Effector memory CD8-positive, alpha-beta T cell (primary cell): ENCODE measurements at places on chromosomes 12 and 14.

DNA sequence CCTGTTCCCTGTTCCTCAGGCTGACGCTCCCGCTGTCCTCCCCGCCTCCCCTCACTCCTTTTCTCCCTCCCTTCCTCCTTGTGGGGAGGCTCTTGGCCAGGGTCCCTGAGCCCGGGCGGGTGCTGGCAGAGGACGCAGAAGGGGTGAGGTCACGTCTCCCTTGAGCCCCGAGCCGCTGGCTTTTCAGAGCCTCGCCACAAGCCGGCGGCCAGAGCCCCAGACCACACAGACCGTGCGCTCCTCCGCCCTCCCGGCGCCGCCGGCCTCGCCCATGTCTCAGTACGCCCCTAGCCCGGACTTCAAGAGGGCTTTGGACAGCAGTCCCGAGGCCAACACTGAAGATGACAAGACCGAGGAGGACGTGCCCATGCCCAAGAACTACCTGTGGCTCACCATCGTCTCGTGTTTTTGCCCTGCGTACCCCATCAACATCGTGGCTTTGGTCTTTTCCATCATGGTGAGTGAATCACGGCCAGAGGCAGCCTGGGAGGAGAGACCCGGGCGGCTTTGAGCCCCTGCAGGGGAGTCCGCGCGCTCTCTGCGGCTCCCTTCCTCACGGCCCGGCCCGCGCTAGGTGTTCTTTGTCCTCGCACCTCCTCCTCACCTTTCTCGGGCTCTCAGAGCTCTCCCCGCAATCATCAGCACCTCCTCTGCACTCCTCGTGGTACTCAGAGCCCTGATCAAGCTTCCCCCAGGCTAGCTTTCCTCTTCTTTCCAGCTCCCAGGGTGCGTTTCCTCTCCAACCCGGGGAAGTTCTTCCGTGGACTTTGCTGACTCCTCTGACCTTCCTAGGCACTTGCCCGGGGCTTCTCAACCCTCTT, at the start of gene TMEM233:
Gene TMEM233 (plus strand): TSS at position 197 of the 821 bp plus-strand sequence. CDS start 75 bp downstream, at position 272.
- no peak for DNase-seq

DNA sequence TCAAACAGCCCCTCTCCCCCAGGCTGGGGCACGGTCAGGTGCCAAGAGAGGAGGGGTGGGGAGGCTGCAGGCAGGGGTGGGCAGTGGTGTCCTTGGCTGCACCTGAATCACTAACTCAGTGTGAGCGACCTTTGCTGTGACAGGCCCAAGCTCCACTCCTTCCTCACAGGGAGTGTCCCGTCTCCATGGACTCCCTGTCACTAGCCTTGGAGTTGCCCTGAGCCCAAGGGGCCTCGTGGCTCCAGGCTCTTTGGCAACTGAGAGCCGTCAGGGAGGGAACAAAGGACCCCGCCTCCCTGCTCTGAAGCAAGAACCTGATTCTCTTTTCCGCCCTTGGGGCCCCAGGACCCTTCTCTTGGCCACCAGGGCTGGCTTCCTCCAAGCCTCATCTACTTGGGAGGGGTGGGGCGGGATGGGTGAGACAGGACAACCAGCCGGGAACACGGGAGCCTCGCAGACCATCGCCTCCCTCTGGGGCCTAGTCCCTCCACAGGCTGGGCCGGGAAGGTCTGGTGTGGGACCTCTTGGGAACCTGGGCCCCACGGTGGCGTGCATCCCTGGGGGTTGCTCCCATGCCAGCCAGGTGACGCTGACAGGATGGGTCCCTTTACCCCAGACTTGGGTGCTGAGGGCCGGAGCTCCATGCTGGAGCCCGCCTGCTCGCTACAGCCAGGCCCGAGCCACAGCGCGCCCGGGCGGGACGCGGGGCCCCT, 935 bp upstream of the ADSS1 start:
- no peak for DNase-seq

DNA sequence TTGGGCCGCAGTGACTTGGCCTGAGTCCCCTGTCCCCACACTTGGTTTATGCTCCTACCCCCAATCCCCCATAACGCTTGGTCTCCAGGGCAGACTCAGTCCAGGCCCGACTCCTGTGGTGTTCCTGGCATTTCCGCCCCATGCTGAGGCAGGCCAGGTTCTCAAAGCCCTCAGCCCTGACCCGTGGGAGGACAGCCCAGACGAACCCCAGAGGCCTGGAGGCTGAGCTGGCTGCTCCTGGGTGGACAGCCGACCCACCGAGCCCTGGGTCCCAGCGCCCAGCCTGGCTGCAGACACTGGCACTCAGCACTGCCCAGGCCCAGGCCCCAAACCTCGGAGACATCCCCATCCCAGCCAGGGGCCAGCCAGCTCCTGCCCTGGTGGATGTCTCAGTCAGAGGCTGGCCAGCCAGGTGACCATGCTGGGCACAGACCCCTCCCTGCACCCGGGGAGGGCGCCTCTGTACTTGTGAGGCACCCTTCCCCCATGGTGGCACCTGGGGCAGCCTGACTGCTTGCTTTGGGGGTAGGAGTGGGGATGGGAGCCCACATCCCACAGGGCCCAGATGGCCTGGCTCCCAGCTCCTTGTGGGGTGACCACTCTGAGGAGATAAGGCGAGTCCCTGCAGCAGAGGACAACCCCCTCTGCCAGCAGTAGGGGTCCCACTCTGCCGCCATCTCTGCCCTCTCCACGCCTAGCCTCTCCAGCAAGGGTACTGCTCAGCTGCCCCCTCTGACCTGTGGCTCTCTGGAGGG, 1.4 kb downstream of the PLD4 start:
- DNase-seq, result no peak

DNA sequence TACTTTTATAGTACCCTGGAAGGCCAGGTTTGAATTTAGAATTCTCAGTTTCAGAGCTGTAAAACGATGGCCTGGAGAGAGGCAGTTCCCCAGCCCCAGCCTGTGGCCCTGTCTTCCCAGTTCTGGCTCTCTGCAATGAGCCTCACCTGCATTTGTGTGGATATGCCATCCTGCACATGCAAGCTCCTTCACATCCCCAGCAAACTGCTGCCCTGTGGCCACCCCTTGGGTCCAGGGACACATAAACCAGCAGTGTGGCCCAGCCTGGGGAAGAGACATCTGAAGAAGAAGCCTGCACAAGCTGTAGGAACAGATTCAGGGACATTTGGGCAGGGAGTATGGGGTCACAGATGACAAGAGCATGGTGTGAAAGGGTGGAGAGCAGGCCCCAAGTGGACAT, 174.3 kb upstream of the CRY1 start:
- no peak for DNase-seq

DNA sequence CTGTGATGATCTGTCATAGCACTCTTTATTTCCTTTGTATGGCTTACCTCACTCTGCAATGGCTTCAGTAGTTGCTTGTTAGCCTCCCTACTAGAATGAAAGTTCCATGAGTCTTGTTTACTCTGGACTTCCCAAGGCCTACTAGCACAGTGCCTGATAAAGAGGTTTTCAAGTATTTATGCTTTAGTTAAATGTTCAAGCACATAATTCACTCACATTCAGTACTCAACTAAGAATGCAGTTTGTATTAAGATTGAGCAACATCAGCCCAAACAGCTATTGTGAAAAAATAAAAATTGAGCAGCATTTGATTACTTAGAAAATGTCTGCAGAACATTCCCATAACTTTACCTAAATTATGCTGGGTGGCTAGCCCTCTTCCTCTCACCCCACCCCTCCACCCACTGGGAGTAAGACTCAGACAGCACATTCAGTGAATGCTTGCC, 158.9 kb upstream of the AMIGO2 start:
- DNase-seq, result no peak

DNA sequence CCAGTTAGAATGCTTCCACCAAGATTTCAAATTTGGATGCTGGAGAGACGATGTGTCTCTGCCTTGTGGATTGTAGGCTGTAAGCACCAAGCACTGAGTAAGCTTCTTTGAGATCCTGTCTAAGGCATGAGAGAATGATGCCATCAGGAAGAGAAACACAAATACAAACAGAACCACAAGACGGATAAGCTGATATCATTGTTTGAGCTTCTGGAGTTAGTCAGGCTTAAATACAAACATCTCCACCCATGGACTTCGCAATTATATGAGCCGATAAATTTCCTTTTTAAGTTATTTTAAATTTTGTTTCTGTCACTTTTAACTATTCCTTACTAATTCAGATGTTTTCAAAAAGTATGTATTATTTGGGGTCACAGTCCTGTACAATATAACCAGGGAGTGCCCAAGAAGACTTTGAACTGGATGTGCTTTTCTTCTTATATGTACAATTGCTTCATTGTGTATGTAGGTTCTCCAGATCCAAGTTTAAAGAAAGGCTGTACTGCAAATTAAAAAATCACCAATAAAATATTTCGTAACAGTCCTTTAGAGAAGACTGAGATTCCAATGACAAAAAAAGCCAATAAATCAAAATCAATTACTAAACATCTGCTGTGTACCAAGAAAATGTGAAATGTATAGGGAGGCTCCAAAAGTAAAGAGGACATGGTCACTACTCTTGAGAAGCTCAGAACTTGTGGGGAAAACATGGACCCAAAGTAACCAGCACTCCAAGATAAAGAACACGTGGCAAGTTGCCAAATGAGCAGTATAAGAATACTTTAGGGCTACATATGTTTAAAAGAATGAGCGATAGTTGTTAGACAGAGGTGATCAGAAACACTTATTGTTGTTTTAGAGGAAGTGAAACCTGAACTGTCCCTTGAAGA, 274.1 kb downstream of the ADAMTS20 start:
- DNase-seq, result no peak

- DNase-seq, result peak; percentile 75
These were observed 20.2 kb downstream of the KRT8 start for GRCh38 chr12:52884526-52885293.

GRCh38 chr14:104975481-104976197, 2.5 kb downstream of the AHNAK2 start:
- DNase-seq, result no peak

DNA sequence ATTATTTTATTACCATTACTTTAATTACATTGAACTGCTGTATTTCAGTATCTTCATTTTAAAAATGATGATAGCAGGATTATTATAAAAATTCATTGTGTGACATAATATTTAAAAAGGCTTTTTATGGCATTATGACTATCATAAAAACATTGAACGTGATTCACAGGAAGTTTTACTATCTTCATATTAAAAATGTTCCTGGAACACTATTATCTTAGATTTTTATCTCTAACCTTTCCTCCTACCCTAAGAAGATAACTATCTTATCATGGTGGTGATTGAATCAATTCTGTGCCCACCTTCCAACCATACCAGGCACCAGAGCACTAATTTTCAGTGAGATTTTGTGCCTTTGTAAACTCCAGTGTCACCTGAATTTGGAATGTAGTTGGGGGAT, 16.2 kb downstream of the LRRC9 start:
- no peak for DNase-seq

- DNase-seq, result no peak
These were observed 179.4 kb downstream of the ERC1 start for GRCh38 chr12:1170411-1170810.

GRCh38 chr14:71497645-71498086, 434.6 kb upstream of the RGS6 start:
- no peak for DNase-seq

DNA sequence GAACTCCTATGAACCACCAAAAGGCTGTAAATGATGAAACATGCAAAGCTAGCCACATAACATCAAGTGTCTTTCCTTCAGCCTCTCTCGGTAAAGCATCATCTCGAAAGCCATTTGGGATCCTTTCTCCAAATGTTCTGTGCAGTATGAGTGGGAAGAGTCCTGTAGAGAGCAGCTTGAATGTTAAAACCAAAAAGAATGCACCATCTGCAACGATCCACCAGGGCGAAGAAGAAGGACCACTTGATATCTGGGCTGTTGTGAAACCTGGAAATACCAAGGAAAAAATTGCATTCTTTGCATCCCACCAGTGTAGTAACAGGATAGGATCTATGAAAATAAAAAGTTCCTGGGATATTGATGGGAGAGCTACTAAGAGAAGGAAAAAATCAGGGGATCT, 61.2 kb downstream of the ATG14 start:
- DNase-seq, result no peak

DNA sequence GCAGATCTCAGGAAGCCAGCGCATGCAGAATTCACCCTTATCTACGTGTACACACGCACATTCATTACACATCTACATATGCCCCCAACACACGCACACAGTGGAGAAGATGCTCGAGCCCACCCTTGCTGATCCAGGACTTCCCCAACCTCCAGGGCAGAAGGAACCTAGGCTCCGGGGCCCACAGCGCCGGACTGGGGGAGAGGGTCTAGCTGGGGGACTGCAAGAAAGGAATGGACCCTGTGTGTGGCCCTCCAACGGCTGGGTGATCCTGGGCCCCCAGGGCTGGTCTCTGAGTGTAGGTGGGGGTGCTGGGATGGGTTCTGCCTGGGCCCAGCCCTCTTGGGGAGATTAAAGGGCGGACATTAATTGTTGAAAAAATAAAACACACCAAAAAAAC, 128.1 kb upstream of the C14orf180 start:
- no peak for DNase-seq

- DNase-seq, result no peak
These were observed 28.3 kb downstream of the LRCOL1 start for GRCh38 chr12:132582058-132582420.

GRCh38 chr12:93315907-93316622, 61.7 kb upstream of the NUDT4 start:
- DNase-seq, result no peak

DNA sequence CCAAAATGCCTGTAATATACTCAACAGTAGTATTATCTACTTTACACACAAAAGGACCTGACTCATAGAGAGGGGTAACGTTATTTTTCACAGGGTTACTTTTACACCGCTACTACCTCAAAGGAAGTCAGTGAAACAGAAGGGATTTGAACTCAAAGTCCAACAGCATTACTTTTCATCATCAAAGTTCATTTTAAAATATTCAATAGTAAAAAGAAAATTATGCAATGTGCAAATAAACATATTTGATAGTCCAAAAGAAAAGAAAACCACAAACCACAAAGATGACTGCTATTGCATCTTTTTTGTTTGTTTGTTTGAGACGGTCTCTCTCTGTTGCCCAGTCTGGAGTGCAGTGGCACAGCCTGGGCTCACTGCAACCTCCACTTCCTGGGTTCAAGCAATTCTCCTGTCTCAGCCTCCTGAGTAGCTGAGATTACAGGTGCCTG, 15.5 kb downstream of the KIF21A start:
- DNase-seq, result no peak

GRCh38 chr12:6951551-6952120, 480 bp downstream of the PTPN6 start:
- no peak for DNase-seq

- DNase-seq, result no peak
These were observed 18.0 kb downstream of the SLC24A4 start for GRCh38 chr14:92340931-92341330.

DNA sequence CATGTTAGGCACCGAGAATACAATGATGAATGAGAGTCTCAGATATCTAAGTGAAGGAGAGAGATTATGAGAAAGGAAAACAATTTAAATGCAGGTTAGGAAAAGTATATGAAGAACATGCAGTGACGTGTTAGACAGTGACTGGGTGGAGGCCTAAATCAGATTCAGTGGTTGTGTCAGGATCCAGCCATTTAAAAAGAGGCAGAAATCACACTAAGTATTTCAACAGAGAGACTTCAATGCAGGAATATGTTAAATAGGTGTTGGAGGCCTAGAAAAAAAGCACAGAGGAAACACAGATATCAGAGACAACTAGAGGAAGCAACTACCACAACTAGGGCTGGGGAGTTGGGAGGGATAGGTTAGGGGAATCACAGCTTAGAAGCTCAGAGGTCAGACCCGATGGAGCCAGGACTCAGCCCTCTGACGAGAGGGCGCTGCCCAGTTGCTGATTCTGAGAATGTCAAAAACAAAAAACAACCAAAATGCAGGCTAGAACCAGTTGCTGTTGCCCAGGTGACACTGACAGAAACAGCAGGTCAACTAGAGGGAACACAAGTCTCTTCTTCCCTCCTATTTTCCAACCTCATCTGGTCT, 3.0 kb upstream of the GARIN2 start:
- no peak for DNase-seq

GRCh38 chr12:101430456-101430855, 22.9 kb upstream of the ARL1 start:
- no peak for DNase-seq

- no peak for DNase-seq
These were observed 1720.2 kb upstream of the SEL1L start for GRCh38 chr14:83253870-83254269.
